ENCODE measurements at places on chromosomes 13 and 19.

- DNase-seq: no peak
Observed at GRCh38 chr13:26831336-26831908, 70.8 kb upstream of the GPR12 start.

GRCh38 chr19:38023671-38024541 is 116.9 kb downstream of the SIPA1L3 start:
- DNase-seq: no peak

- no peak for DNase-seq
Observed at GRCh38 chr19:8702350-8702749, 3.8 kb upstream of the ACTL9 start.

- no peak for DNase-seq
Observed at GRCh38 chr13:108987517-108987916, 358.1 kb downstream of the MYO16 start.
